ENCODE measurements at places on chromosomes 12 and 14. TPM values are rescaled to one million over a fixed set of nuclear protein-coding genes. Genes with fewer than 3 reads are reported as not detected.

DPPA3 gene
- total RNA-seq = not detected

ZFYVE1 gene
- 9.9 TPM for total RNA-seq

MMP14 gene
- 1.1 TPM for total RNA-seq

CLEC1A gene
- not detected for total RNA-seq

LMO3 gene
- total RNA-seq = not detected

SOAT2 gene
- total RNA-seq = 1.1 TPM

CMKLR1 gene
- not detected for total RNA-seq

GRCh38 chr12:3551976-3552725, 61.1 kb downstream of the PRMT8 start:
- no peak for DNase-seq

DNA sequence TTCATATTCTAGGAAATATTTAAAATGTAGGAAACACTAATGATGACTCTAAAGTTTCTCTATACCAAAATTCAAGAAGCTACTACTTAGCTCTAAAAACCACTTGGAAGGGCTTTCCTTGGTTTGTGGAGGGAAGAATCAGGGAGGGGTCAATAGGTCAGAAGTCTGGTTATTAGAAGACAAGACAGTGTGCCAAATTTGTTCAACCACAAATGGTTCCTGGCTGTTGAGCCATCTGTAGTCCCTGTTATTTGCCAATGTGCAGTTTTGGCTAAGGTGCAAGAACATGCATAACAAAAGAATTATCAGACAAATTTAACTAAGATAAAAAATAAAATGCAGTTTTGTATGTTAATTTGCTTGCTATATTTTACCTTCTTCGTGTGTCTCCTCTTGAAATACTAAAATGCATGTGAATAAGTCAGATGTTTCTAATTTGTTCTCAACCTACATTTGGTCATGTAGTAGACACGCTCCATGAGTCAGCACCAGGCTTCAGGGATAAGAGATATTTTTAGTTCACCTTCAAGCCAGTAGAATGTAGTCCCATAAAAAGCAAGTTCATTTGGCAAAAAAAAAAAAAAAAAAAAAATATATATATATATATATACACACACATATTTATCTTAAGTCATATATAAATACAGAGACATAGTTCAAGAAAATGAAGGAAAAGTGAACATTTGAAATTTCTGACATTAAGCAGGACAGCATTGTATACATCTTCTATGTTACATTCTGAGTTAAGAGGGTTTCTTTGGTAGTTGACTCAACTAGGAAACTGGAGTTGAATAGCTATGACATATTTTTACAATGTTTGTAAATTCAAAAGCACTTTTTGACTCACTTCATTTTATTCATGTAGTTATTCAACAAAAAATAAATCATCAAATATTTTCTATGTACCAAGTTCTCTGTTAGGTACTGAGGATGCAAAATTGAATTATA, 123.3 kb downstream of the KCNC2 start:
- DNase-seq = no peak

- no peak for DNase-seq
Measured at GRCh38 chr12:20415028-20415427, 46.7 kb downstream of the PDE3A start.

DNA sequence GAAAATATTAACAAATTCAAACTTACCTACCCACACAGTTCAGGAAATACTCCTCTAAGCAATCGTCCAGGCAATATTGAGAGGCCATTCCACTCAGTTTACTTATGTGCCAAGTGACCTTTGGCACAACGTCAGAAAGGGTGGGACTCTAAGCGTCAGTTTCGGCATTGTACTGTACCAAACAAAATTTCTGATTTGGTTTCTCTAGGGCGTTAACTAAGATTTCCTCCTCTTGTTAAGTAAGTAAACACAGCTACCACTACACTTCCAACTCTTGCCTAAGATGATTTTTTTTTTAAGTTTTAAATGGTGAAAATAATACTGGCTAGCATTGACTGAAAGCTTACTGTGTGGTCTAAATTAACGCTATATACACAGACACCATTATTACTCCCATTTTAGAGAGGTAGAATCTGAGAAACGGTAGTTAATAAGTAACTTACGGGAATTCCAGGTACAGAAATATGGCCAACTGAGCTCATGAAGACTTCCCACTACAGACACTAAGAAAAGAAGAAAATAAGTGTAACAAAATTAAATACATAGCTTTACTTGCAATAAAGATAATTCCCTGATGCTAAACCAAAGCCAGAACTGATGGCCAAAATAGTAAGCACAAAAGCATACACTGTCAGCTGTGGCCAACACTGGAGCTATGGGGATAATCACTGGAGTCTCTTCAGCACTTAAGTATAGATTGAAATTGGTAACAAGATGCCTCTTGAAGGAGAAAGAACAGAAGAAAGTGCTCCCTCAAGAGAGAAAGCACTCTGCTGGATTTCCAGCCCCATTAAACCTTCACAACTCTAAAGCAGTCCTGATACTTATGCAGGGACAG, 76.1 kb downstream of the EPS8 start:
- DNase-seq = no peak

GRCh38 chr12:51357374-51358047, 11.0 kb upstream of the CELA1 start:
- peak; percentile 64 for DNase-seq

- no peak for DNase-seq
Measured at GRCh38 chr12:75746621-75747020, 235.2 kb upstream of the KRR1 start.

- no peak for DNase-seq
Measured at GRCh38 chr14:99131632-99132271, 140.2 kb downstream of the BCL11B start.

DNA sequence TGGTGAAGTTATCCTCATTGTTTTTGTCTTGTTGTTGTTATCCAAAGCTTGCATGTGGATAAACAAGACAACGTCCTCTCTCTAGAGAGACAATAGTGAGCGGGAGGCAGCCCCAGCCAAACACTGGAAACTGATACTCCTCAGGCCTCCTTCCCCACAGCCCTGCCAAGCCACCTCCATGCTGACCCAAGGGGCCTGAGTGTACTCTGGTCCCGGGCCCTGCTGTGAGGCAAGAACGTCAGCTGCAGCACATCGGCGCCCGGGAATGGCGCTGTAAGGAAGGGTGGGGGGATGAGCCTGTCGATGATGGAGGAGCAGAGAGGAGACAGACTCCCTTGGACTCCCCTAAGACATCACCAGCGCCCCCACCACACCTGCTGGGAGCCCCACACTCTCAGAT, 83.6 kb downstream of the ANO2 start:
- DNase-seq = no peak

DNA sequence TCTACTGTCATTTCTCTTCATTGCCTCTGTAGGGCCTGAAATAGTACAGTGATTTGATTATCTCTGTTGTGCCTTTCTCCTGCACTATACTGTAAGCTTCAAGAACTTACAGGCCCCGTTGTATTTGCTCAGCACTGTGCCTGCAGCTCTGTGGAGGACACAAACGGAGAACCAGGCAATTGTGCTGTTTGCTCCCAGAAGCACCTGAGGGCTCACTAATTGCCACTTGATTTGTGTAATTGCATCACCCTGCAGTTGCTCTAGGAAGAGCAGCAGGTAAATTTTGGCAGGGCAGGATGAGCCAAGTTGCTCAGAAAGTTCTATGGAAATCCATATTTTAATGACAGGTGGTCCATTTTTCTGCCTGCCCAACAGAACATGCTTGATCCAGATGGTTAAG, 11.6 kb upstream of the KRT82 start:
- DNase-seq = no peak

- DNase-seq = no peak
Measured at GRCh38 chr14:29896354-29896821, 31.3 kb downstream of the PRKD1 start.

DNA sequence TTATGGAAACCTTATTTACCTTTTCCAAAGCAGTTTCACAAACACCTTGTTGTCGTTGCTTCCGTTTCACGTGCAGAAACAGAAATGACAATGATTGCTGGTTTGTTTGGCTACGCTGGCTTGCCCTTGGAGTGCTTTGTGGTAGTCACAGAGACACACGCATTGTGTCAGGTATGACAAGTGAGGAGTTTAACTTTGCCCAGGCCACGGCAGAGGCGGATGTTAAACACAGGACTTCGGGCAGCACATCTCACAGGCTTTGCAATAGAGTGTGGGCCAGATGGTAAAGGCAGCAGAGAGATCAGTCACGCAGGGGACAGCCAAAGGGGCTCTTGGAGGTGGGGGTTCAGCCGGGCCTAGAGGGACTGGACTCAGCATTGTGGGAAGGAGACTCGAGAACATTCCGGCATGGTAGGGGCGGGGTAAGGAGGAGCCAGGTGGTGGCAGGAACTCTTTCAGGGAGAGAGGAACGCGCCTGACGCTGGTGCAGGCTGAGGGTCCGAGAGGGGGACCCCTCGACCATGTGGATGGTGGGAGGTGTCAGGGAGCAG, 59.8 kb upstream of the KCNA1 start:
- no peak for DNase-seq

DNA sequence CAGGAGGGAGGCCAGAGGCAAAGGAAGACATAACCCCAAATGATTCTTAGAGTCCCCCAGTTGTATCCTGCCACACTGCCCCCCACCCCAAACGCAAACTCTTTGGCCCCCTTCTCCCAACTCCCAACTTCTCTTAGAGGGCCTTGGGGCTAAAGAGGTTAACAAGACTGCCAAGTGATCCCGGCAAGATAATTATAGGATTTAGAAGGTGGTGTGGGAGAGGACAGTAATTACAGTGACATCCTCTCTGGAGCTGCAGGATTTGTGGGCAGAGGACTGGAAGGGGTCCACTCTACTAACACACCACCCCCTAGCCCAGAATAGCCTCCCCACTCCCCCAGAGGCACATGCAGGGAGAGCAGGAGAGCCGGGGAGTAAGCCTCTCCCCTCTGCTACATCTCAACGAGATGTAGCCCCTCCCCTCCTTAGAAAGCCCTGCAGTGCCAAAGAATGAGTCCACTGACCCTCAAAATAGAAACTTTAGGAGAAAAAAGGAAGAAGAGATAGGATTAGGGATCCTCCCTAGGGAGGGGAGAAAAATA, 5.3 kb upstream of the GDF11 start:
- DNase-seq = no peak

DNA sequence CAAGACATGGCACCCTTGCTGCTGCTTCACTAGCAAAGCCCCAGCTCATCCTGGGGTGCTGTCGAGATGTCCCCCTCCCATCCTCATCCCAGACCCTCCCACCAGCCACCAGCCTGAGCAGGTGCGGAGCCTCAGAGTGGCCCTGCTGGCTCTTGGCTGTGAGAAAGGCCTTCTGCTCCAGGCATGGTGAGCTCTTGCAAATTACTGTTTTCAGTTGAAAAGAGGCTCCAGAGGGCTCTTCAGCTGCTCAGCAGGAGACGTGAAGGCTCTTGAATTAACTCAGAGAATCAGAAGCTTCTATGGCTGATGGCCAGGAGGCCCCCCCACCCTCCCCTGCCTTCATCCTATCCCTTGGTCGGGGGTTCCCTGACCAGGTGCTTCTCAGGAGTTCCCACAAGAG, 44.1 kb downstream of the WSCD2 start:
- no peak for DNase-seq

DNA sequence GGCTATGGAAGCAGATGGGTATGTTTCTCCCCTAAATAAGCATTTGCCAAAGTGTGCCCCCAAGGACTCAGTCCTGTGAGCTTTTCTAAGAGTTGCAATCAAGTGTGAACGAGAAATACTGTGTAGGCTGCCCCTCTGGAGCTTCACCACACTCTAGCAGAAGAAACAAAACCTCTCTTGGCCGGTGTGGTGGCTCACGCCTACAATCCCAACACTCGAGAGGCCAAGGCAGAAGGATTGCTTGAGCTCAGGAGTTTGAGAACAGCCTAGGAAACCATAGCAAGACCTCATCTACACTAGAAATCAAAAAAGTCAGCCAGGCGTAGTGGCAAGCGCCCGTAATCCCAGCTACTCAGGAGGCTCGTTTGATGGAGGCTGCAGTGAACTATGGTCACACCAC, 9.8 kb downstream of the VPS37B start:
- DNase-seq = no peak

DNA sequence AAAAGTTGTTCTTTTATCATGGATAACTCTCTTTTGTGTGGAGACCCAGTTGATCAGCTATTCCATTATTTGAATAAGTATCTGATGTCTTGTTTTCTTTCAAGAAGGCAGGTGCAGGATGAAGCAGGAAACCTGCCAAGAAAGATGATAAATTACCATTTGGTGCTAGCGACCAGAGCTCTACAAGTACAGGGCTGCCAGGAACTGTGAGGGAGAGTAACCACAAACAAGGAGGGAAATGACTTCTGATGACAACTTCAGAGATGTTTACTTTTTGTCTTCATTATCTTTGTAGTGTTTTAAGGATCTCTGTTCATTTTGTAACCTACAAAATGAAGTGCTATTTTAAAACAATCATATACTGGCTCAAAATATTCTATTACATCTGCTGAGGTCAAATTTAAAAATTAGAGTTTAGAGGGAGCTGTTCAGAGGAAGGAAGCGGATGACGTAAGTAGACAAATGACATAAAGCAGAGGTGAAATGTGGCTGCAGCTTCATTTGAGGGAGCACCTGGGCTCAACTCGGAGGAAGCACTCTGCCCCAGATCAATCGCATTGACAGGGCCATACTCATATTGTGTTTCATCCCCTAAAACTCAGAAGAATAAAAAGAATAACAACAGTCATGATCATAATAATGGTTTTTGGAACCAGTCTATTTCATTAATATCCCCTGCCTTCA, 226.8 kb downstream of the C12orf42 start:
- peak; percentile 9 for DNase-seq

GRCh38 chr12:124993626-124994436, at the start of gene BRI3BP:
BRI3BP (plus strand) TSS chr12:124993645; CDS start chr12:124993791, 146 bp downstream.
- peak; percentile 56 for DNase-seq

DNA sequence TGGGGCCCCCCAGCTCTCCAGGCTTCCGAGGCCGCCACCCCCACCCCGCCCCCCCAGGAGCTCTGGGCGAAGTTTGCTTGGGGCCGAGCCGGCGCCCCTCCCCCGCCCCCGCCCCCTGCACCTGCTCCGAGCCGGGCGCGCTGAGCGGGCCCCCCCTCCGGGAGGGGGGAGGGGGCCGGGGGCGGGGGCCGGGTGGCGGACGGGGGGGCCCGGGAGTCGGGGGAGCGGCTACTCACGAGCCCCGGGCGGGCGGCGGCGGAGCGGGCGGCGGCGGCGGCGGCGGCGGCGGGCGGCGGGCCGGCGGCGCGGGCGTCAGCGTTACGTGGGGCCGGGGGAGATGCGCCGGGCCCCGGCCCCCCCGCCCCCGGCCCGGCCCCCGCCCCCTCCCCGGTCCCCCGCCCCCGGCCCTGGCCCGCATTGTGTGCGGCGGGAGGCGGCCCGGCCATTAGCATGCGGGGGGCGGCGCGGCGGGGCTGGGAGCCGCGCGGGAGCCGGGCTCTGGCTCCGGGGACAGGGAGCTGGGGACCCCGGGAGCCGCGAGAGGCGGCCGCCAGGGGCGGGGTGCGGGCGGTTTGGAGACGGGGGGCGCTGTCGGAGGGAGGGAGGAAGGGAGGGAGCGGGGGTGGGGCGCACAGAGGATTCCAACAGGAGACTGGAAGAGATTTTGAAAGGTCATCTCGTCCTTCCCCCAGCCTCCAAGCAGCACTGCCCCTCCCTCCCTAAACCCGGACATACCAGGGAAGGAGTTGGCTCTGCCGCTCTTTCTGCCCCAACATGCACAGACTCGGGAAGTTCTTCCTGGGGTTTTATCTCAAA, at the start of gene ZNF219:
TSS of gene ZNF219 (minus strand) at position 580 of the 816 bp plus-strand sequence. CDS start 5,064 bp downstream, outside the sequence.
- peak; percentile 42 for DNase-seq

Measured in activated CD4-positive, alpha-beta memory T cell treated with anti-CD3 and anti-CD28 coated beads for 36 hours (primary cell).